Activated CD4-positive, alpha-beta T cell treated with anti-CD3 and anti-CD28 coated beads for 48 hours (primary cell): ENCODE measurements at places on chromosomes 1 and 21.

DNA sequence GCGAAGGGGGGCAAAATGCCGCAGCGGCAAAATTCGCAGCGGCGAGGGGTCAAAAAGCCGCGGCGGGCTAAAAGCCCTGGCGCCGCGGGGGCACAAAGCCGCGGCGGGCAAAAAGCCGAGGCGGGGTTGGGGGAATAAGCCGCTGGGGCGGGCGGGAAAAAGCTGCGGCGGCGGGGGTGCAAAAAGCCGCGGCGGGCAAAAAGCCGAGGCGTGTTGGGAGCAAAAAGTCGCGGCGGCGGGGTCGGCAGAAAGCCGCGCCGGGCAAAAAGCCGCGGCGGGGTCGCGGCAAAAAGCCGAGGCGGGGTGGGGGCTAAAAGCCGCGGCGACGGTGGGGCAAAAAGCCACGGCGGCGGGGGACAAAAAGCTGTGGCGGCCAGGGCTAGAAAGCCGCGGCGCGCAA, 3902.5 kb downstream of the SRGAP2C start:
- no peak for DNase-seq

DNA sequence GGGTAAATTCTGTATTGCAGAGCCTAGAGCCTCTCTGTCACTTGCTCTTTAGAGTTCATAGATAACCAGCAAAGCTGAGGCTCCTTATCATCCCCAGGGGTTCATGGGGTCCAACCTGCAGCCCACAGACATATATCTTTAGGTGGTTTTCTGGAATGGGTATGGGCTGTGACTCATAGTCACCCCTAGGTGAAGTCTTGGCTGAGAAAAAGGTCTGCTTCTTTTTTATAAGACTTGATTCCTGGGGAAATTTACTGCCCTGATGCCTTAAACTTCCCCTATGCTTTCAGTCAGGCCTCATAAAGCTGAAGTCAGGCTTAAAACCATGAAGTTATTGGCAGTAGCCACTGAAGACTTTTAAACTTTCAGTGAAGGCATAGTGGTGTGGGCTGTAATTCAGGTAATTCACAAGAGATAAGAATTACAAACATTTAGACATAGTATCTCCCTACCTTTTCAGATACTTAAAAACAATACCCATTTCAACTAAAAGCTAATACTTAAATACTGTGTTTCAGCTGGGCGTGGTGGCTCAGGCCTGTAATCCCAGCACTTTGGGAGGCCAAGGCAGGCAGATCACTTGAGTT, 46.8 kb downstream of the MACO1 start:
- no peak for DNase-seq

GRCh38 chr1:230079199-230080024, 12.4 kb downstream of the GALNT2 start:
- no peak for DNase-seq

DNA sequence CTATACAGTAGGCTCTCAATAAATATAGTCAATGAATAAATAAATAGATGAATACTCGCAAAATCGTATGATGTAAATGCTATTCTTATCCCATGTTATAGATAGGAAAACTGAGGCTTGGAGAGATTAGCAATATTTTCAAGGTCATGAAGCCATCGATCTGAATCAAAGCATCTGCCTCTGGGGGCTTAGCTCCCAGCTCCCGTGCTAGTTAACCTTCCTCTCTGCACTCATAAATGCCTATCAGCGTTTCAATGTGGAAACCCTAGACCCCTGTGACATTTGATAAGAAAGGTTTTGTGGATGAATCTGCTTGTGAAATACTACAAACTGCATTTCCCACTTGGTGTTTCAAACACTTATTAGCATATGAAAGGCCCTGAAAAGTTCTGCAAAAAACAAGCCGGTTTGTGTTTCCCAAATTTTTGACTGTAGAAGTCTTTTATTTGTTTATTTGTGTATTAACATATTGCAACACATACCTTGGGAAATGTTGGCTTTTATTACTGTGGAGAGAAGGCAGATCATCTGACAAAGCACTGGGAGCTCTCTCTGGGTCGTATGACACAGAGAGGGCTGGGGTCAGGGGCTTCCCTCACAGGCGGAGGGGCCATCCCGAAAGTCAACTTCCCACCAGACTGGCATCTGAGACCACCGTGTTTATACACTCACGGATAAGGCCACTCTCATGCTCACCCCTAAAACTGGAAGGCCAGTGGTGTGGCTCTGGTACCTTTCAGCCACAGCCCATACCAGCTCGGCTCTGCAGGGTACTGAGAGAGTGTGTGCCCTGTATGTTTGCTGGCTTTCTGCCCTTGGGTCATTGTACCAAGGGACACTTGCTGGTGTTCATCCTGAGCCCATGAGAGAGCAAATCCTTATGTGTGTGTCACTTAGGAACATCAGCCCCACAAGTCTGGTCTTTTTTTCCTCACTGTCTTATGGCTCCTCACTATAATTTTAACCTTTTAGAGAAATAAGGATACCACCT, 993 bp upstream of the PROK1 start:
- DNase-seq: no peak

GRCh38 chr1:73770109-73770905, 427.7 kb downstream of the LRRIQ3 start:
- DNase-seq: no peak

GRCh38 chr1:22295856-22296255, 153.0 kb upstream of the WNT4 start:
- DNase-seq: no peak

- DNase-seq: no peak
Observed at GRCh38 chr21:43842742-43843141, 22.3 kb upstream of the AGPAT3 start.

- DNase-seq: no peak
Observed at GRCh38 chr1:180786624-180787023, 126.1 kb upstream of the KIAA1614 start.

DNA sequence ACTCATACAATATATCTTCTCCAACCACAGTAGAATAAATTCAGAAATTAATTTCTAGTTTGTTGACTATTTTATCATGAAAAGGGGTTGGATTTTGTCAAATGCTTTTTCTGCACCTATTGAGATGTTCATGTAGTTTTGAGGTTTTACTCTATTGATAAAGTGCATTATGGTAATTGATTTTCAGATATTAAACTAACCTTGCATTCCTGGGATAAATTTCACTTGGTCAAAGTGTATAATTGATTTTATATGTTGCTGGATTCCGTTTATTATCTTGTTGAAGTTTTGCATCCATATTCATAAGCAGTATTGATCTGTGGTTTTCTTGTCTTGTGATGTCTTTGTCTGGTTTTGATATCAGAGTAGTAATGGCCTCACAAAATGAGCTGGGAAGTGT, 34.4 kb upstream of the HYI start:
- no peak for DNase-seq

GRCh38 chr1:67833602-67833940, 304 bp upstream of the GNG12 start:
- no peak for DNase-seq

DNA sequence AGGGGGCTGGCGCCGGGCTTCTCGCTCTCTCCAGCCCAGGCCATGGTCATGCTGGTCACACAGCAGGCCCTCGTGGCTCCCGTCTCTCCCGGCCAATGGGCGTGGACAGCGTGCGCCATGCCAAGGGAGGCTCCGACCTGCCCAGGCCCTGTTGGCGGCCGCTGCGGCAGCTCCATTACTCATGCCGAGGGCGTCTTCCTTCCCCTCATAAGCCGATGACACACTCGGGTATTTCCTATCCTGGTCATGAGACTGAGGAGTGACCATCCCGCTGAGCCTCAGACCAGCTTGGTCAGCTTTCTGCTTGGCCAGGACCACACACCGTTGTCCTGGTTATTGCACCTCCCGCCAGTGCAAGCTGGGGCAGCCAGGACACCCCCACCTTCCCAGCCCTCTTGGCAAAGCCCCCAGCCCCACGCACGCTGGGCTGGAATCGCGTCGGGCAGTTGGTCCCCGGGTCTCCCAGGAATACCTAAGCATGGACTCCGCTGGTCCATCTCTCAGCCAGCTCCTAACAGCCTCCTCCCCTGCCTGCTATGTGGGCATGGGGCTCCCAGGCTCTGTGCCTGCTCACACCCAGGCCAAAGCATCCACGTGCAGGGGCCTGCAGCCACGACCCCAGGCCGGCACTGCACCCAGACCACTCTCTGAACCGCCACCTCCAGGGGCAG, 49.8 kb downstream of the ARHGEF16 start:
- no peak for DNase-seq

DNA sequence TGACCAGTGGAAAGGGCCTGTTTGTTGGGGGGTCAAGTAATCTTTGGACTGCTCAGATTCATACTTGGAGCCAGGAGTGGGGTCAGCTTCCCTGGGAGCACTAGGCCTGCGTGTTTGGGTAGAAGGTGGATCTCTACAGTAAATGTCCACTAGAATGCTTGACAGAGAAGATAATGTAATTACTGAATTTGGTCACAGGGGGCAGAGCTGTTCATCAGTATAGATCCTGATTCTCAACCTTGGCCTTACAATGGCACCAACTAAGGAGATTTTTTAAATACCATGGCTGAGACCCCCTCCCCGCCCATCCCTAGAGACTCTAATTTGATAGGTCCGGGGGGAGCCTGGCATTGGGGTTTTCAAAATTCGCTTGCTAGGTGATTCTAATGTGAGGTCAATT, 217.5 kb upstream of the PLXNA2 start:
- DNase-seq: no peak

DNA sequence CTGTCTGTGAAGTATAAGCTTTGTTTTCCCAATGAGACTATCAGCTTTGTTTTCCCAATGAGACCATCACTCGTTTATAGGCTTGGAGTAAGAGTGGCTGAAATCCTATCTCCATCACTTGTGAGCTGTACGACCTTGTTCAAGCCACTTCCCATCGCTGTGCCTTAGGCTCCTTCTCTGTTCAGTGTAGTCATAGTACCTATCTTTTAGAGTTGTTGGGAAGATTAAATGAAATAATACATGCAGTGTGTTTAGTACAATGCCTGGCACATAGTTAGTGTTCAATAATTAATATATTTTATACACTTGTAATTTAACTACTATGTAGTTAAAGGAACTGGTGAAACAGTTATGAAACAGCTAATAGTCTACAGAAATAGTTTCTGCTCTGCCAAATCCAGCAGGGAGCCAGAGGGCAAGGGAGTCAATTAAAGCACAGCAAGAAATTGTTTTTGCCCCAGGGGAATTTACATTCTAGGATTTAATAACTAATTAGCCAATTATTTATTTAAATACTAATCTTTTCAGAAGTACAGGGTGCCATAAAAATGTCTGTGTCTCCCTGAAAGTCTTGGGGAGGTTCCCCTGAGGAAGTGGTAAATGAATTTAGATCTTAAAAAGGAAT, 139.3 kb upstream of the HMCN1 start:
- DNase-seq: no peak

GRCh38 chr1:164605254-164606091, 46.5 kb downstream of the PBX1 start:
- DNase-seq: no peak

- no peak for DNase-seq
Observed at GRCh38 chr1:167130829-167131510, 37.1 kb downstream of the STYXL2 start.

DNA sequence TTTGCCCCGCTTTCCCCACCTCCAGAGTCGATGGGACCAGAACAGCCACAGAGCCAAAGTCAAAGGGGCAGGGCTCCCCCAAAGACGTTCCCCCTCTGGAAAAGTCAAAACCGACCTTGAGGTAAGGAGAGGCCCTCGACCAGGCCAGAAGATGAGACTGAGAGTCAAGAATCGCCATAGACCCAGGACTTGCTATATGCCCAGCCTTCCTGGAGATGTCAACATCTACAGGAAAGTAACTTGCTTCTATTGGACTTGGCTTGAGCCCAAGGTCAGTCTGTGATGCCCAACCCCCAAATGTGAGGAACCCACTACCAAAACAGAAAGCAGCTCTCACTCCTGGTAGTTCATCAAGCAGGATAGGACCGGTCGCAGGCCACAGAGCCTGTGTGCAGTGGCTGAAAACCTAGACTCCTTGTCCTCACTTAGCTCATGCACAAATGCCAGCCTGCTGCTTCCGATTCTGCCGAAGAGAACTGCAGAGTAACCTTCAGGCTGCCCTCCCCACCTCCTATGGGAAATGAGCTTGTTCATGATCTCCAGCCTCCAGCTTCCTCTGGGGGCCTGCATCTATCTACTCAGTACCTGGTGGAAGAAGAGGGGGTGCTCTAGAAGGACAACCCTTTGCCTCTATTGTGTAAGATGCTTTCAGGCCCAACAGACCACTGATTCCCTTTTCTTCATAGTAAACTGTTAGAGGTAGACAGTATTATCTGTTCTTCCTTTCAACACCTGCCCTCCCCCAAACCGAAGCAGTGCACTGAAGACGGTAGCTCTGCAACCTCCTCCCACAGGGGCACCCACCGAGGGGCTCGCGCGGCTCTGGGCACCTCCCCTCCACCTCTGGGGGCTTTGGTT, 1.4 kb downstream of the ACOT7 start:
- DNase-seq: peak; percentile 21

DNA sequence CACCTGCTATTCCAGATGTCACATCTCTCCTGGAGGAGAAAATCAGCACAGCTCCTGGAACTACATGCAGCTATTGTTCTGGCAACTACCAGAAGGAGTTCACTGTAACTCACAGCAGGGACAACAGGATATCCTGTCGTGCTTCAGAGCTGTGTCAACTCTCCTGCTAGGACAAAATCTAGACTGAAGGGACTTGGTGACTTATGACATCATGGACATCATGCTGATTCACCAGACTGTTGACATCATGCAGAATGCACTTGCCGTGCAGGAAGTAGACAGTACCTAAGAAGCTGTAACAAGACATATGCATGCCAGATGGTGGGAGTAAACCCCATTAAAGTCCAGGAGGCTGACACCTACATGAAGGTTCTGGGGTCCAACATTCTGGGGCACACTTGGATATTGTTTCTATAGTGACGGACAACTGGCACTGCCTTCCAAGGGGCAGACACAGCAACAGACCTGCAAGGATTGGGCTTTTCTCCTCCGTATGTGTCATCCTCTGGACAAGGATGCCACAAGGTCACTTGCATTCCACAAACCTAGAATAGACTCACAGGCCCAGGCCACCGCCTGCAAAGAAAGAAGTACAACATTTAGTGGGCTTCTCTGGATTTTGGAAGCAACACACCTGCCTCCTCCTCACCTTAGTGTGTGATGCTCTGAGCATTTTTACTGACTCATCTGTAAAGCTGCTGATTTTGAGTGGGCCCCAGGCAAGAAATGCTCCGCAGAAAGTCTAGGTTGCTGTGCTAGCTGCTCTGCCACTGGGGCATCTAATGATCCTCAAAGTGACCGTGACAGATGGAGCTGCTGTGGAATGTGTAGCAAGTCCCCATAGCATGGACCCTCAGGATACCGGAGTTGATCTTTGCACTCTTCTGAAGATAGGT, 249.2 kb downstream of the MATN1 start:
- DNase-seq: no peak

- DNase-seq: no peak
Observed at GRCh38 chr1:203666609-203667008, 40.0 kb downstream of the ATP2B4 start.
